ENCODE measurements at places on chromosomes 11 and 22. TPM values are rescaled to one million over a fixed set of nuclear protein-coding genes. Genes with fewer than 3 reads are reported as not detected.

Gene BID
- total RNA-seq = 94.7 TPM

Gene NPAS4
- total RNA-seq = not detected

Gene MMP12
- total RNA-seq = not detected

Gene SSH3
- 1.0 TPM for total RNA-seq

Gene AP1B1
- 60.9 TPM for total RNA-seq

Gene YPEL1
- total RNA-seq = 0.54 TPM

Gene KCNE3
- 6.2 TPM for total RNA-seq

Gene SAA4
- total RNA-seq = not detected

Gene LDHAL6A
- not detected for total RNA-seq

Gene THOC5
- total RNA-seq = 71.2 TPM

Gene DDX6
- 102 TPM for total RNA-seq

Gene MS4A12
- not detected for total RNA-seq

Gene C22orf31
- total RNA-seq = not detected

Gene SMTNL1
- not detected for total RNA-seq

Gene PLEKHA7
- 0.51 TPM for total RNA-seq

Gene MYBPC3
- total RNA-seq = not detected

Gene MRGPRX3
- total RNA-seq = not detected

Gene SCGB1A1
- 1.1 TPM for total RNA-seq

Gene CTSF
- 5.0 TPM for total RNA-seq

Gene LRRC75B
- 1.1 TPM for total RNA-seq

Gene ZBED4
- 16.8 TPM for total RNA-seq

Measured in K562 (cell line).